ENCODE measurements at places on chromosomes 4 and X.

- no peak for DNase-seq
Observed at GRCh38 chrX:78123190-78123589, 16.3 kb downstream of the TAF9B start.

DNA sequence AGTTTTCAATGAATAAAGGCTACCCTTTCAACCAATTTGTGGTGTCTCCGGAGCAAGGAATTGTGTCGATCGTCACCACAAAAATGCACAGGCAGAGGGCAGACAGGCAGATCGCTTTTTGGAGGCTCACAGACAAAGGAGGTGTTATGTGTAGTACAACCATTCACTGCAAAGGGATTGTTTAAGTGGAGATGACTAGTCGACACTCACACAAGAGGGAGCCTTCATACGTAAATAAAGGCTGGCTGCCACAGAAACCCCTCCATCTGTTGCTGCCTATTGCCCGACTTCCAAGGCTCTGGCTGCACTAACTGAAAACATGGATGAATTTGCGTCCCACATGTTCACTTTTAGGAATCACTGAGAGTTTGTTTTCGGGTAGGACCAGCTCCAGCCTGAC is 281.1 kb downstream of the NKX6-1 start:
- no peak for DNase-seq

DNA sequence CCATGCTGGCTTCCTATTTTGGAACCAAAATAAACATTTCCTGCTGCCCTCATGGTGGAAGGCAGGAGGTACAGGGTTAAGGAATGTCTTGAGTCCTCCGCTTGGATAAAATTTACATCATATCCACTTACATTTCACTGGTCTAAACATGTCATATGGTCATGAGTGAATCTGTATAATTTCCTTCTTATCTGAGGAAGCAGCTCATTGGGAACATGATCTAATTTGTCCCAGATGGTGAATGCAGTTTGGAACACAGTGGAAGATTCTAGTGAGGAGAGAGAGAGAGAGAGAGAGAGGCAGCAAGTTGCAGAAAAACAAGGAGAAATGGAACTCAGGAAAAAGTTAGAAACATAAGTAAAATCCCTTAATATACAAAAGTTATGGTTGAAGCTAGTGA is 46.8 kb downstream of the MXRA5 start:
- DNase-seq: no peak

- no peak for DNase-seq
Observed at GRCh38 chrX:82041034-82041433, 839.1 kb downstream of the SH3BGRL start.

GRCh38 chr4:56425518-56425917 is 9.9 kb downstream of the PPAT start:
- DNase-seq: no peak

GRCh38 chrX:10633722-10634121 is 13.3 kb upstream of the MID1 start:
- DNase-seq: peak; percentile 76

DNA sequence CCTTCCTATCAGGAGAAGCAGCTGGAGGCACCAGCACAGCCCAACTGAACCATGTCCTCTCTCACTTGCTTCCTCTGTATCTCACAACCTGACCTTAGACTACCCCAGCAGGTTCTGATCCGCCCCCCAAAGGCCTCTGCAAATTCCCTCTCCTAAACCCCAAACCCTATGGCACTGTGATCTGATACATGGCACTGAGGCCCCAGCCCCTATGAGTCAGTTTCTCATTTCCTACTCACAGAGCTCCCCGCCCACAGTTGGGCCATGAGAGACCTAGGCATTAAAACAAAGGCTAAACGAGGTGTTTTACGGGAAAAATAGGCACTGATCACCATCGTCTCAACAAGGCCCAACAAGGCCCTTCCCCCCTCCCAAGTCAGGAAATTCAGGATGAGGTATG is 19.1 kb downstream of the SASH3 start:
- DNase-seq: no peak

DNA sequence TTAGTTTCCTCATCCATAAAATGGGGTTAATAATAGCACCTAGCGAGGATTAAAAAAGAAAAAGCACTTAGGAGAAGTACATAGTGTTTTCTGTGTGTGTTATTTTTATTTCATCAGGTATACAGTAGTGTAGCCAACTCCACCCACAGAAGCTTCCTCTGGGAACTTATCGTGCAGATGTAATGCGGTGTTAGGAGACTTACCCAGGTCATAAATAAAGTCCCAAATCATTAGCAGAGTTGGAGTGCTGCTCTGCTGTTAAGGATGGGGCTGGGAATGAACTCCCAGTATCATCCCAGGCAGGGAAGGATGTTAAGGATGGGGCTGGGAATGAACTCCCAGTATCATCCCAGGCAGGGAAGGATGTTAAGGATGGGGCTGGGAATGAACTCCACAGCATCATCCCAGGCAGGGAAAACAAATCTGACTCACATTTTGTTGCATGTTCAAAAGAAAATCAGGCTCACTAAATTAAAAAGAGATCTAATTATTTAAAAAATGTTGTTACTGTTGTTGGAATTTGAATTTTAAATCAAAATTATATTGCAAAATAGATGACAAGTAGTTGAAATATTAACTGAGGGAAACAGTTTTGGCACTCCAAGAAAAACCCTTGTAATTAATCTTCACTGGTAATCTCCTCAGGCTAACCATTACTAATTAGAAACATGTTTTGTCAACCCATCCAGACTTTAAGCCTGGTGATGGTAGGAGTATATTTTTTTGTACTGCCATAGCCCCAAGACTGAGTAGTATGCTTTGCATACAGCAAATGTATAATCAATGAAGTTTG is 10.2 kb upstream of the SFRP2 start:
- DNase-seq: no peak
